ENCODE measurements at places on chromosomes 6 and 20.

- no peak for DNase-seq
Measured at GRCh38 chr6:38497546-38497945, 142.2 kb downstream of the BTBD9 start.

- DNase-seq: no peak
Measured at GRCh38 chr20:3628502-3629314, 34.5 kb downstream of the GFRA4 start.

DNA sequence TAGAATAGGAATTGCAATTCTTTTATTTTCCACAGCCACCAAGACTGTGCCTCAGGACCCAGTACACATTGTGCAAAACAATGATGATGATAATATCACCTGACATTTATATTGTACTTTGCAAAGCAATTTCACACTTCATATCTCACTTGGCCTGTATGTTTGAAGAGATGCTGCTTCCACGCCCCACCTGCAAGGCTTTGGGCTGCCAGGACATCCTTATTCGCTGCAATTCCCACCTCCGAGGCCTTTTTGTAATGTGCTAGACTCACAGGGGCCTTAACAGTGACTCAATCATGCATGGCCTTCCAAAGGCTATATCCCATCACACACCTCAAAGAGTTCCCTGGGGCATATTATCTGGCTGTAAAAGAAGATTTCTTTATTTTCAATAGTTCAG is 200.9 kb downstream of the MYLK4 start:
- DNase-seq: no peak

GRCh38 chr6:37441651-37442050 is 8.6 kb downstream of the CMTR1 start:
- no peak for DNase-seq

GRCh38 chr6:17709476-17709875 is 2.8 kb upstream of the NUP153 start:
- no peak for DNase-seq

- no peak for DNase-seq
Measured at GRCh38 chr6:104606361-104606760, 253.4 kb downstream of the HACE1 start.

GRCh38 chr6:136086686-136087085 is 163.4 kb downstream of the MTFR2 start:
- DNase-seq: no peak

GRCh38 chr6:82554666-82555065 is 191.0 kb downstream of the TPBG start:
- DNase-seq: peak; percentile 70
